Chondrocyte (in vitro differentiated cells): ENCODE measurements at places on chromosomes 2 and 18. TPM values are rescaled to one million over a fixed set of nuclear protein-coding genes. Genes with fewer than 3 reads are reported as not detected.

- no peaks in the 10 kb centered on the region for H3K4me1 ChIP-seq
- H3K27me3 ChIP-seq = peaks cover 2% of the 10 kb centered on the region
- H3K36me3 ChIP-seq = no peaks in the 10 kb centered on the region
- H3K27ac ChIP-seq = no peak overlapping the region
- DNase-seq = no peak
These were observed 172.1 kb upstream of the LRRTM1 start for GRCh38 chr2:80476535-80477117.

DNA sequence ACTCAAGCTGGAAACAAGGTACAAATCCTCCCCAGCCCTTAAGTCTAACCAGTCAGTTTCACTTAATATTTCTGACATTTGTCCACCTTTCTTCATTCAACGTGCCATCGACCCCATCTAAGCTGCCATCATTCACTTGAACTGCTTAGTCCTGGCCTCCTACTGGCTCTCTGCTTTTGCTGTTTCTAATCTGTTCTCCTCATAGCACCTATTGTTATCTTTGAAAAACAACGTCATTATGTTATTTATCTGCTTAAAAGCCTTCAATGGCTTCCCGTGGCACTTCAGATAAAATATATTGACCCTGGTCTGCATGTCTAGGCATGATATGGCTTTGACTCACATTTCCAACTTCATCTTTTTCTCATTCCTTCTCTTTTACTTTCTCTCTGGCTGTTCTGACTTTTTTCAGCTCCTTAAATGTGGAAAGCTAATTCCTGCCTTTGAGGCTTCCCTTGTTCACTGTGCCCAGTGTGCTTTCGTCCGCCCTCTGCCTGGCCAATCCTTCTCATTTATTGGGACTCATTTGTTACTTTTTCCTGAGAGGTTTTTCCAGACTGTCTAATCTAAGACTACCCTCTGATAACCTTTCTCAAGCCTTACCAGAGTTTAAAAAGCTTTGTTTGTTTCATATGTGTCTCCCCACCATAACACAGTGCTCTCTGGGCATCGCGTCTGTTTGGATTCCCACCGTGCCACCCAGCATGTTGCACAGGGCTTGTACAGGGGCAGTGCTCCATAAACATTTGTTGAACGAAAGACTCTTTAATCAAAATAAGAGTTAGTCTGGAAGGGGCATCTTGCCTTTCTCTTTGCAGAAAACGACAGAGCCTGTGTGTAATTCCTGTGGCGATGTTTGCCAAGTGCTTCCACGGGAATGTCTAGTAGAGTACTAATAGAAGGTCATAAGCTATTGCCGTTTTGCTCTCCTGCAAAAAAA, 183.9 kb downstream of the FMNL2 start:
- H3K27ac ChIP-seq = peak overlapping the region; percentile 8
- peaks cover 47% of the 10 kb centered on the region for H3K4me1 ChIP-seq
- H3K27me3 ChIP-seq = no peaks in the 10 kb centered on the region
- DNase-seq = no peak

- H3K4me3 ChIP-seq = no peak overlapping the region
- no peaks in the 10 kb centered on the region for H3K27me3 ChIP-seq
- DNase-seq = no peak
- no peak overlapping the region for H3K27ac ChIP-seq
- H3K36me3 ChIP-seq = peaks cover 19% of the 10 kb centered on the region
- H3K4me1 ChIP-seq = peaks cover 11% of the 10 kb centered on the region
These were observed 21.0 kb upstream of the CDKL4 start for GRCh38 chr2:39264733-39265132.

GRCh38 chr2:235934774-235935484, 233.3 kb downstream of the GBX2 start:
- peaks cover 17% of the 10 kb centered on the region for H3K4me1 ChIP-seq
- H3K36me3 ChIP-seq = peaks cover 31% of the 10 kb centered on the region
- no peak for DNase-seq
- H3K4me3 ChIP-seq = no peak overlapping the region

DNA sequence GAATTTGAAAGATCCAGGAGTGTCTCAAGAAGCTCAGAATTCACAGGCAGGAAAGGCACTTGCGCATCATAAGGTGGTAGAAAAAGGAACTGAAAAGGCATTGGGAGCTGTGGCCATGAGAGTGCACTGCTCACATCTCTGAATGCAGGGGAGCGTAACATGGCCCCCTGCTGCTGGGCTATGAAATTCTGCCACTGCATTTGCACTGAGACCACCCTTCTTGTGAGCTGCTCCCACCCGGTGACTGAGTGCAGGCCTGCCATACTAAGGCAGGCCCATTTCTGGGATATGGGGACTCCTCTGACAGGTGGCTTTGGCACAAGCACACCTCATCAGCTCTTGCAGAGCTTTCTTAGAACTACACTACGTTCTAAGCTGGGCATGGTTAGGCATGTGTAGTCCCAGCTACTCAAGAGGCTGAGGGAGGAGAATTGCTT, 25.3 kb upstream of the STARD7 start:
- no peak overlapping the region for H3K27ac ChIP-seq
- H3K4me1 ChIP-seq = no peaks in the 10 kb centered on the region
- DNase-seq = no peak
- H3K36me3 ChIP-seq = no peaks in the 10 kb centered on the region
- no peak overlapping the region for H3K4me3 ChIP-seq

DNA sequence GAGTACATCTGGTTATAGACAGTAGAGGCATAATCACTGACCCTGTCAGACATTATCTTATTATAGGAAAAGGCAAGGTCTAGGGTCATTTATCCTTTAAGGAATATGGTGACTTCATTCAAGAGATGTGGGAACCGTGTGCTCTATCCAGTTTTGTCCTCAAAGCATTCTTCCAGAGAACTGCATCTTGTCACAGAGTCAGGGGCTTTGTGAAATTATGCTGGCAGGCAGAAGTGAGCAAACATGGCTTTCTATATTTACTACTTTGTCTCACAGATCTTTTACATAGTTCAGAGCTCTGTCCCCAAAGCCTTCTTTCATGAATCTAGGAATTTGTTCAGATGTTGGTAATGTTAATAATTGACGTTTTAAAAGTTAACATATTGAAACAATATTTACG, 177.4 kb downstream of the ASXL3 start:
- H3K4me3 ChIP-seq = no peak overlapping the region
- no peak for DNase-seq
- no peaks in the 10 kb centered on the region for H3K36me3 ChIP-seq

DNA sequence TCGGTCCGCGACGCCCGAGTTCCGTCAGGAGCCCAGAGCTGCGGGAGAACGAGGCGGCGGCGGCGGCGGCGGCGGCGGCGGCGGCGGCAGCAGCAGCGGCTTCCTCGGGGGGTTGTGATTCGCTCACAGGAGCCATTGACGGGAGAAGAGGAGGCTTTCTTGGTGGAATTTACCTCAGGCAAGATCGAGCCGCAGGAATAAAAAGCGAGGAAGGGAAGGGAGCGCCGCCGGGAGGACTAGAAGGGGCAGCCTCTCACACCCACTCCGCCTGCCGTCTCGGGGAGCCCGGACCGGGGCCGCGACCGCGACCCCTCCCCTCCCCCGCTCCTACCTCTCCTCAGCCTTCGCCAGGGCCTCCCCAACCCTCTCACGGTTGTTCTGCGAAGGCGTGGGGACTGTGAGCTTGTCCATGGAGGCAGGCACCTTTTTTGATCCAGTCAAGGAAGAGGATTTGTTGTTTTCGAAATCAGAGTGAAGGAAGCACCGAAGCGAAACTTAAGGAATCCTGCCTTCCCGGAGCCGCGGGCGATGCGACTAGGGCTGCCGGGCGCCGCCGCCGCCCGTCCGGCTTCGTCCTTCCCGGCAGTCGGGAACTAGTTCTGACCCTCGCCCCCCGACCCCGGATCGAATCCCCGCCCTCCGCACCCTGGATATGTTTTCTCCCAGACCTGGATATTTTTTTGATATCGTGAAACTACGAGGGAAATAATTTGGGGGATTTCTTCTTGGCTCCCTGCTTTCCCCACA, 506 bp downstream of the BMPR2 start:
- no peak for DNase-seq
- peak overlapping the region; percentile 99 for H3K4me3 ChIP-seq
- peaks cover 1% of the 10 kb centered on the region for H3K36me3 ChIP-seq

- H3K27me3 ChIP-seq = no peaks in the 10 kb centered on the region
- no peak for DNase-seq
- H3K27ac ChIP-seq = no peak overlapping the region
- no peak overlapping the region for H3K4me3 ChIP-seq
- peaks cover 47% of the 10 kb centered on the region for H3K4me1 ChIP-seq
These were observed 72.5 kb upstream of the KCNE4 start for GRCh38 chr2:222979484-222979883.

DNA sequence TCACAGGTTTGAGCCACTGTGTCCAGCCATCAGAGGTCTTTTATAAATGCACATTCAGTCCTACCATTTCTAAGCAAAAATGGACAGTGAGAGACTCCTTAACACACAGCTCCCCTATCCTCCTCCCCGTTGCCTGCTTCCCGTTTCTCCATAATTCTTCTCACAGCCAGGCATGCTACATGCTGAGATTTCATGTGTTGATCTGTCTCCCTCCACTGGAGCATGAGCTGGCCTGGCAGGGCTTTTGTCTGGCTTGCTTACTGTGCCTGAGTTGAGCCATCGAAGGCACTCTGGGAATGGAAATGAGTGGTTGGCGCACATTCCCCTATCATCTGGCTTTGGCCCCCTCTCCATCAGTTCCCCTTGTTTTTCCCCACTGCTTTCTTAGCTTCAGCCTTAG, 413.5 kb downstream of the PTPRM start:
- H3K4me3 ChIP-seq = no peak overlapping the region
- no peaks in the 10 kb centered on the region for H3K27me3 ChIP-seq
- peaks cover 7% of the 10 kb centered on the region for H3K36me3 ChIP-seq
- no peak overlapping the region for H3K27ac ChIP-seq
- peaks cover 4% of the 10 kb centered on the region for H3K4me1 ChIP-seq

GRCh38 chr2:149161481-149162225, 123.2 kb downstream of the LYPD6B start:
- H3K27me3 ChIP-seq = no peaks in the 10 kb centered on the region
- no peaks in the 10 kb centered on the region for H3K36me3 ChIP-seq
- DNase-seq = no peak
- no peak overlapping the region for H3K27ac ChIP-seq

DNA sequence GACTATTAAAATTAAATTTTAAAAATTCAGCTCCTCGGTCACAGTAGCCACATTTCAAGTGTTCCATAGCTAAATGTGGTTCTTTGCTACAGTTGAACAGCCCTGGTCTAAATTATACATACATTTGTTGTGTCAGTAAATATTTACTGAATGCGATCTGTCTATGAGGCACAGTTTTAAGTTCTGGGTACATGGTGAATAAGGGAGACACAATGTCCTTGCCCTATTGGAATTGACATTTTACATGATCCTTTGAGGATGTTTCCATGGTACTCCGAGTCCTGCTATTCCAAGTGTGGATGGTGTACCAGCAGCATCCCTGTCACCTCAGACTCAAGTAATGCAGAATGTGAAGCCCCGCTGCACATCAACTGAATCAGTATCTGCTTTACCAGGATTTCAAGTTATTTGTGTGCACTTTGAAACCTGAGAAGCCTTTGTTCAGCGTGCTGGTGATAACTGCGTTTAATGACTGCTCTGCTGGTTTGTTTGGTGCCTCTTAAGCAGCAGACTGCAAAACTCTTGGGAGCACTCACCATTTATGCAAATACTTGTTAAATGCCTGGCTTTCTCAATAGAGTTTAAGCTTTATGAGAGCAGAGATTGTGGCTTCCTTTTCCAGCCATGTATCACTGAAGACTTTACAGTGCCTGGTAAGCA, 1.5 kb downstream of the GALNT1 start:
- H3K4me1 ChIP-seq = peaks cover 64% of the 10 kb centered on the region
- H3K27ac ChIP-seq = peak overlapping the region; percentile 88
- peaks cover 9% of the 10 kb centered on the region for H3K36me3 ChIP-seq
- H3K4me3 ChIP-seq = peak overlapping the region; percentile 75
- no peak for DNase-seq

DNA sequence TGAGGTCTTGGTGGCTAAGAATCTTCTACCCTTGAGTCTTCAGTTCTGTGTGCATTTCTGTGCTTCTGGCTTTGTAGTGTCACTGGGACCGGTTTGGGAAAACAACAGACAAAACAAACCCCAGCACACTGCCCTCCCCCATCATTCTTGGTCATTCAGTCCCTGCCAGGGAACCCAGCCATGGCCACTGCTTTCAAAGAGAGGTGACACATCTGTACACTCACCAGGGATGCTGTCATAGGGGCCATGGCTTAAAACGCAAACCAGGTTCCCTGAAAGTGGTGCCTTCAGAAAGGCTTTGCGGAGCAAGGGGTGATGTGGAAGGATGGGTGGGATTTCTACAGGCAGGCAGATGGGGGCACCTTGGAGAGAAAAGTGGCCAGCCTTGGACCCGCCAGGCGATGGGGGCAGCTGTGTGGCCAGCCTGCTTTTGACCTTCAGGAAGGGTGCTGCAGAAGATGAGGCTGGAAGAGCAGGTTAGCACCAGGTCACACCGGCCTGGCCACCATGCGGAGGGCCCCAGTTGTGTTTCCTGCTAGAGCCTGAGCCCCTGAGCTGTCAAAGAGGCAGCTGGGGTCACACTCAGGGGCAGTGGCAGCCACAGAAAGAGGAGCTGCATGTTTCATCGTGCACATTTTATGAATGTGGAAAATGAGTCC, 101.3 kb downstream of the INHBB start:
- DNase-seq = peak; percentile 59
- peaks cover 41% of the 10 kb centered on the region for H3K27me3 ChIP-seq
- H3K36me3 ChIP-seq = no peaks in the 10 kb centered on the region
- no peak overlapping the region for H3K27ac ChIP-seq
- H3K4me1 ChIP-seq = peaks cover 11% of the 10 kb centered on the region

DNA sequence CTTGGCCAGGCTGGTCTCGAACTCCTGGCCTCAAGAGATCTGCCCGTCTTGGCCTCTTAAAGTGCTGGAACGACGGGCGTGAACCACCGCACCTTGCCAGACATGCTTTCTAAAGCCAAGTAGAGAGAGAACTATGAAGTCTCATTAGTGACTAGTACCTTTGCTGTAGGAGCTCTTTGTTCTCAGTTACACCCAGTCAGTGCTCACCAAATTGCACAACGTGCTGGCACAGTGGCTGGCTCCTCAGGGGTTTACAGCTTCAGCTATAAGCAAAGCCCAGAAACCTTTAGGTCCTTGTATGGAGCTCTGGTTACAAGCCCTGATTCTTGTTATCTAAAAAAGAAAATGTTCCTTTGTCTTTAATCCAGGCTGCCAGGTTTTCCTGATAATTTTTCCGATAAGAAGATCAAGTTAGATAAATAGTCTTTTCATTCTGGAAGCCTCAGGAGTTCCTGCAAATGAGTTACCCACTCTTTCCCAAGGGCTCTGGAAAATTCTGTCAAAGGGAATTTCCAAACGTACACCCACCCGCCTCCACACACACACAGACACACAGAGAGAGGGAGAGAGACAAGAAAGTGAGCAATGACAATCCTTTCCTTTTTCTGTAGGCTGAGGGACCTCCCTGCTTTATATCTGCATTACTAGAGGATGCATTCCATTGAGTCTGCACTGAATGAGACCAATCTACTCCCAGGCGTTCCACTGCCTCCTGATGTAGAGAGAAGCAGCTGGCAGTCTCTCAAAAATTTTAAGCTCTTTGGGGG, 100.2 kb upstream of the CSRNP3 start:
- DNase-seq = no peak
- no peak overlapping the region for H3K27ac ChIP-seq
- H3K4me3 ChIP-seq = no peak overlapping the region
- no peaks in the 10 kb centered on the region for H3K4me1 ChIP-seq
- H3K36me3 ChIP-seq = no peaks in the 10 kb centered on the region

ZNF892 gene
- total RNA-seq = 4.7 to 6.0 TPM (median 4.8 TPM) in 3 replicates

TXNDC2 gene
- 0.17 to 0.41 TPM (median 0.28 TPM) in 3 replicates for total RNA-seq

PLCD4 gene
- total RNA-seq = 4.1 to 8.6 TPM (median 5.0 TPM) in 3 replicates

LRP2 gene
- not detected in 3 replicates for total RNA-seq
